ENCODE measurements at places on chromosomes 3 and 15.

DNA sequence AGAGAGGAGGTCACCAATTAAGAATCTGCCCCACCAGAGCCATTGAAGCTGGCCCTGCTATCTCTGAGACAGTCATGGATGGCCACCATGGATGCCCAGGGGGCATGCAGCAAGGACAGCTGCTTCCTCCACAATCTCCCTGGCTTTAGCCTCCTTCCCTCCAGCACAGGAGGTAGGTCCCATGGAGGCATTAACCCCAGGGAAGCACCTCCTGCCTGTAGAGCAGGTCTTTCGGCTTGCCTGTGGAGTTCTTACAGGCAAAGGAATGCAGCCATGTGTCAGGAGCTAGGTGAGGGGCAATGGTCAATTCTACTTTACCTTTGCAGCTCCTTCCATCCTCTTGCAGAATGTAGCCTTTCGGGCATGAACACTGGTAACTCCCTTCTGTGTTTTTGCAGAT is 93.8 kb downstream of the DUT start:
- no peak for DNase-seq

DNA sequence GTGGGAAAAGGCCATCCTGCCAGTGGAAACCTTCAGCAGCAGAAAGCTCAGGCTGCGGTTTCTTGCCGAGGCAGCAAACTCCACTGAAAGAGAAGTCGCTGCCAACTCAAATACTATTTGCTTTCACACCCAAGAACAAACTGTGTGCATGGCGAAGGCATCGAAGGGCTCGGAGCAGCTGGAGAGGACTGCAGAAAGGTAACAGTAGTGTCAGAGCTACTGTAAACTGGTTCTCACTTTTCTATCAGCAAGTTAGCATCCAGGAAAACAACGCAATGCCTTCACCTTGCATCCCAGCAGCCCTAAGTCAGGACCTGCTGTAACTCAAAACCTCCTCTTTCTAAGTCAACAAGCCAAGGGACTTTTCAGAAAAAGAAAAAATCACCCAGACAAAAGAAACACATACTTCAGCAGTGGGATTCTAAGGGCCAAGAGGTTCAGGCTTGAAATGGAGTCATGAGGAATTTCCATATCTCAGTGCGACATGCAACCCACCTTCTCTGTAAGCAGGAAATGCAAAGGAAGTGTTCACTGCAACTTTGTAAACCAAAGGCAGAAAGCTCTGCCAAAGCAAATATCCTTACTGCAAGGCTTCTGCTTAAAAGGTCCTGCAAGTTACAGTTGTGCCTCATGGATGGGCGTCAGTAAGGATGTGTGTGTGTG is 193.5 kb downstream of the FOXP1 start:
- DNase-seq: no peak

DNA sequence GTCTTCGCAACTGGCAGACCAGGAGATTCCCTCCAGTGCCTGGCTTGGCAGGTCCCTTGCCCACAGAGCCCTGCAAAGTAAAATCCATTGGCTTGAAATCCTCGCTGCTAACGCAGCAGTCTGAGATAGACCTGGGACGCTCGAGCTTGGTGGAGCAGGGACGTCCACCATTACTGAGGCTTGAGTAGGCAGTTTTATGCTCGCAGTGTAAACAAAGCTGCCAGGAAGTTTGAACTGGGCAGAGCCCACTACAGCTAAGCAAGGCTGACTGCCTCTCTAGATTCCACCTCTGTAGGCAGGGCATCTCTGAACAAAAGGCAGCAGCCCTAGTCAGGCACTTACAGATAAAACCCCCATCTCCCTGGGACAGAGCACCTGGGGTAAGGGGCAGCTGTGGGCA is 205.0 kb upstream of the MME start:
- no peak for DNase-seq

DNA sequence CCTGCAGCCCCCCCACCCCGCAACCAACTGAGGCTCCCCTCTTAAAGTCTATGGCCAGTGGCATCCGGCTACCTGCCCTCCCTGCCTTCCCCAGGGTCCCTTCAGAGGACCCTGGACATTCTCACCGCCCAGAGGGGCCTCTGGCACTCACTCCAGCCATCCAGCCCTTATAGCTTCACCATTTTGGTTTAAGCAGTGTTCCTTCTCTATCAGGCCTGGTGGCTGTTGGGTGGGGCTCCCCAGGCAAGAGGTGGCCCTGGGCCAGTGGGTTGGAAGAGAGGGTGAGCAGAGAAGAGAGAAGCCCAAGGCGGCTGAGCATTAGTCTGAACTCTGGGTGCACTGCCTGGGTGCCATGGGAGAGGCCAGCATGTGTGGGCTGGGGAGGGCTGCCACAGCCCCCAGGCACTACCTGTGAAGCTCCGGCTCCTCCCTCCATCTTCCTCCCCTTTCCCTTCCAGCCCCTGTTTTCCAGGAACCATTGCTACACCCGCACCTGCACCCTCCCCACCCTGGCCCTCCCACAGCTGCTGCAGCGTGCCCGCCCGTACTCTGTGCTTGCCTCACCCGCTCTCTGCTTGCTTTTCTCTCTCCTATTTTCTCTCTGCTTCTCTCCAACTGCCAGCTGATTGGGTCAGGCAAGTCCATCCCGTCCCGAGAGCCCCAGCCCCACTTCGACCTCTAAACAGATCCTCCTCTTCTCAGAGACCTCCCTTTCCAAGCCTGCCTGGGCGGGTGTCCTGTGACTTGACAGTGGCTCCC is 168.2 kb downstream of the TBC1D2B start:
- no peak for DNase-seq

DNA sequence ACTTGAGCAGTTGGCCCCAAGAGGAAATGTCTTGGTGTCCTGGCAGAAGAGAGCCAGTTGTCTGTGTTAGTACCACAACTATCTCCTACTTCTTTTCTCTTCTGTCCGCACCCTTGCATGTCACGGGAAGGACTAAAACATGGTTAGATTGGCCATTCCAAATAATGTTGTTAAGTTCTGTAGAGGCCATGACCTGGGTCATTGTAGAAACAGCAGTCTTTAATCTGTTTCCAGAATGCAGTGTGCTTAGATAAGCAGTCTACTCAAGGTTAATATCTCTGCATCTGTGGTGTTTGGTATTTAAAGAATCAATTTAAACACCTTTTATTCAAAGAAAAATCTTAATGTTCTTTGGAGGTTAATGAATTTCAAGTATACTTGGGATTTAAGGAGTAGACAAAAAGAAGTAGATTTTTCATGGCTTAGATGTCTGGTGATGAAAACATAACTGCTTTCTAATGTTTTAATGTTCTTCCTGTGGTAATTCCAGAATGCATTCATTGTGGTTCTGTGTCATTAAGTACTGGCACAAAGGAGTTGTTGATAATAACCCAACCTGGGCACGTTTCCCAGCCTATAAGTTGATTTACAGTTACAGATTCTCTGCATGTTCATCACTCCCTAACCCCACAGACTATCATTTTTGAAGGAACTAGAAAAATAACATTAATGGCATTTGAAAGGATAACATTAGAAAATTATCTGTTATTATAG is 58.9 kb downstream of the TMEM108 start:
- DNase-seq: peak; percentile 77

GRCh38 chr3:154728285-154728684 is 298.3 kb upstream of the GPR149 start:
- no peak for DNase-seq

DNA sequence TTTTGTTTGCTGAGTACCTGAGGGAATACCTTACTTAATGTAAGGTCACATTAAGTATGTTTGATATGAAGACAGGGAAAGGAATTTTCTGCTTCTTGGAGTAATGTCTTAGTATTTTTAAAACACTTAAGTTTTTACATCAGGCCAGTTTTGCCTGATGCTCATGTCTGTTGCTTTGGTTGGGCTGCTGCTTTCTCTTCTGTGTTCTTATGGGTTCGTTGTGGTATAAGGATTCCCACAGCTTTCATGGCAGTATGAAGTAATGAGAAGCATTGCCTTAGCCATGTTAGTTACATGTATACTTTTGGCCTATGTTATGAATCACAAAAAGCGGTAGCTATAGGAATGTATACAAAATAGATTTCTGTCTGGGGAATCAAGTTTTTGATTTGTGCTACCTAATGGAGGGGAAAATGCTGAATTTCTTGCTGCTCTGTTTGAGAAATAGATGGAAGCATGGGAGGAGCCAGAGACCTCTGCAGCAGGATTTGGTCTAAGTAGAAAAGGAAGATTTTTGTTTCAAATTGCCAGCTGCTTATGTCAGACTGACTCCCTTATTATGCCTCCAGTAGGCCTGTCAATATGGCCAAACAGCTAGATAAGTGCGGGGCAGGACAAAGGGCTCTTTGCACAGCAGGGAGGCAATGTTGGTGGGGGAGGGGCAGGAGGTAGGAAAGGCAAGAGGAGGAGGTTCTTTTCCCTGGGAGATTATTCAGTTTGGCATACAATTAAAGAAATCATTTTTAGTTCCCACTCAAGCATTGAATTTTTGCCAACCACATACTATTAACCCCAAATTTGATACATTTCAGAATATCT is 5.2 kb downstream of the SETD5 start:
- no peak for DNase-seq

DNA sequence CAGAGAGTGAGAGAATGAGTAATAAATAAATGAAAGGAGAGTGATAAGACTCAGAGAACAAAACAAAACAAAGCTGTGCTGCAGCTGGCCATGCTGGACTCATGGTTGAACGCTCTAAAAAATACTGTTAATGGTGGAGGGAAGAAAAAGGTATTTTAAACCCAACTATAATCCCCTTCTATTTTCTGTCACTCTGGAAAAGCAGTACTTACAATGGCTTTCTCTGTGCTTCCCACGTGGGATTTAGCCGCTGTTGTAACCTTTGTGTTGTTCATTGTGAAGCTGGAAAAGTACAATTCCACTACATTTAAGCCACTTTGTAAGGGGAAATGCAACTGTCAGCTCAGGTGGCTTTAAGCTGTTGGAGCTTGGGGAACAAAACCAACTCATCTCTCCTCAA is 917.7 kb downstream of the IGSF11 start:
- DNase-seq: no peak

GRCh38 chr3:70090322-70090913 is 90.9 kb downstream of the SAMMSON start:
- no peak for DNase-seq

- no peak for DNase-seq
Observed at GRCh38 chr15:88603885-88604284, 17.3 kb upstream of the AEN start.

GRCh38 chr3:138373087-138373735 is 24.8 kb downstream of the MRAS start:
- no peak for DNase-seq

- DNase-seq: no peak
Observed at GRCh38 chr15:90028376-90028944, 27.3 kb downstream of the ZNF710 start.

GRCh38 chr3:139109271-139109670 is 64.6 kb upstream of the PRR23C start:
- DNase-seq: no peak

- no peak for DNase-seq
Observed at GRCh38 chr15:71142780-71143179, 27.5 kb downstream of the THSD4 start.

- DNase-seq: no peak
Observed at GRCh38 chr3:127289706-127290575, 2.1 kb upstream of the PRR20G start.

GRCh38 chr15:73956743-73957135 is 30.5 kb downstream of the LOXL1 start:
- DNase-seq: no peak

DNA sequence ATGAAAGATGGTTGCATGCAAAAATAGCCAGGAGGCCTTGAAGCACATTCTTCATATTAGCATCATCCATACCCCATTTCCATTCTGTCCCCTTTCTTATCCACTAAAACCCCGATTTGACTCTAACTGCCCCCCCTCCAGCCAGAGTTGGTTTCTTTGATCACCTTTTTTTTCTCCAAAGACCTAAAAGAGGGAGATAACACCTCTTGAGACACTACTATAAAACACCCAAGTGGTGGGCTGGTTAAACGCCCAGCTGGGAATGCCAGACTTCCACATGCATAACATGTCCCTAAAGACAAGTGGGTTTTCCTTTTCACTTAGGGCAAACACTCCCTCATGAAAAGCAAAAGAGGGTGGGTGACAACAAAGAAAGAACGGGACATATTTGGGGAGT is 133.9 kb upstream of the WNT5A start:
- no peak for DNase-seq

DNA sequence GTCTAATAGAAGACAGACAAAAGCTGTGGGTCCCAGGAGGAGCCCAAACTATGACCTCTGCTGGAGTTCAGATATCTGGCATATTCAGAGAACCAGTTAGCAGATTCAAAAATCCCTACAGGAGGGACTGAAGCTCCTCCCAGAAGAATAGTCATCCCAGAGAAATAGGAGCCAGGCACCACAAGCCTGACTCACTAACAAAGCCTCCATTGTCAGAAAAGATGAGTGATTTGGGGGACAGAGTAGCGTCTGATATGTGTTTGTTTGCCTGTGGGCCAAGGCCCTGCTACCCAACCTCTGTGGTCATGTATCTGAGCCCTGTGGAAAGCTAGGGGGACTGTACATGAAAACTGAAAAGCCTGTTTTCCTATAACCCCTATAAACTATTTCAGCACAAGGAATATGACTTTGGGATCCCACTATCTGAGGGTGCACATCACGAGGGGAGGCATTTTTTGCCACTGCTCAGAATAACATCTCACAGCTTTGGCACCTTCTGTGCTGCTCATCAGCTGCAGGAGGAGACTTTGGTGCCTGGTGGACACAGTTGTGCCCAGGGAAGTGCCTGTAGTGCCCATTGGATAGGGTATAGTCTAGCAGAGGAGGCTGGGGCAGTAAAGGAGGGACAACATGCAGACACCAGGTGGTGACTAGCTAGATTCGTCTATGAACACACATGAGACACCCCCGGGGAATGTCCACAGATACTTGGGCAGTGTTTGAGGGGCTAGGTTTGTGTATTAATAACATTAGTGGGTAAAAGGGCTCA is 9.7 kb upstream of the LARP6 start:
- no peak for DNase-seq

- no peak for DNase-seq
Observed at GRCh38 chr15:67593562-67593961, 51.1 kb downstream of the MAP2K5 start.

DNA sequence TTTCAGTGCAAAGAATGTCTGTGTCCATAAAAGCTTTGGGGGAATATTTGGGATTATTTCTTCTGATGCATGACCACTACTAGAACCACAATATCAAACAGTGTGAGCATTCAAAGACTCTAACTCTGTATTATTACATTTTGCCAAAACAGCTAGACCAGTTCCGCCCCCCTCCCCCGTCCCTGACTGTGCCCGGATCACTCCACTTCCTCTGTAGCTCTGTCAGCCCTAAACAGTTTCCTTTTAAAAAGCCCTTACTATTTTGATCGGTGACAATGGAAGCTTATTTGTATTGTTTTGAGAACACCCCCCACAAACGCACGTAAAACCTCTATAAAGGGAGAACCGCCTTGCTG is 36.6 kb upstream of the EPHB3 start:
- DNase-seq: no peak

GRCh38 chr3:171776411-171776810 is 33.9 kb downstream of the PLD1 start:
- no peak for DNase-seq
